Activated B cell treated with CpG ODN at 0.5 μM for 24 hours (primary cell): ENCODE measurements at places on chromosomes 4 and X.

DNA sequence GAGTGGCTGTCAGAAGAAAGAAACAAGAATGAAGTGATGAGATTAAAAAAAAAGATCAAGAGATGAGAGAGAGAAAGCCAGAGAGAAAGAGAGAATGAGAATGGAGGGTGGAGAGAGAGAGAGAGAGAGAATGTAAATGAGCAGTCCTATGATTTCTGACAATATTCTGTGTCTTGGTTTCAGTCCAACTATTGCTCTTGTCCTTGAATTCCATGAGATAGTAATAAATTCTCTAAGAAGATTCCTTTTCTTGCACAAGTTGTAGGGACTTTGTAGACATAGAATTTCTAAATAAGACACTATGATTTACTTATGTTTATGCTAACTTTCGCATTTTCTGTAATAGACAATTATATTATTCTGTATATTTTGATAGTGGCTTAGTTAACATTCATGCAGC is 149.6 kb upstream of the CTSO start:
- H3K4me1 ChIP-seq = no peaks in the 10 kb centered on the region
- H3K27me3 ChIP-seq = no peaks in the 10 kb centered on the region
- DNase-seq = no peak
- no peak overlapping the region for H3K4me3 ChIP-seq
- no peak overlapping the region for H3K27ac ChIP-seq
- H3K36me3 ChIP-seq = no peaks in the 10 kb centered on the region

GRCh38 chr4:57405359-57405758 is 295.2 kb upstream of the IGFBP7 start:
- H3K36me3 ChIP-seq = no peaks in the 10 kb centered on the region
- no peaks in the 10 kb centered on the region for H3K4me1 ChIP-seq
- no peak overlapping the region for H3K27ac ChIP-seq
- no peaks in the 10 kb centered on the region for H3K27me3 ChIP-seq
- no peak for DNase-seq

- DNase-seq = no peak
- H3K4me1 ChIP-seq = peaks cover 3% of the 10 kb centered on the region
- no peak overlapping the region for H3K4me3 ChIP-seq
- H3K27me3 ChIP-seq = peaks cover 27% of the 10 kb centered on the region
- no peak overlapping the region for H3K27ac ChIP-seq
These were observed 5.4 kb upstream of the BBS7 start for GRCh38 chr4:121875652-121876051.

DNA sequence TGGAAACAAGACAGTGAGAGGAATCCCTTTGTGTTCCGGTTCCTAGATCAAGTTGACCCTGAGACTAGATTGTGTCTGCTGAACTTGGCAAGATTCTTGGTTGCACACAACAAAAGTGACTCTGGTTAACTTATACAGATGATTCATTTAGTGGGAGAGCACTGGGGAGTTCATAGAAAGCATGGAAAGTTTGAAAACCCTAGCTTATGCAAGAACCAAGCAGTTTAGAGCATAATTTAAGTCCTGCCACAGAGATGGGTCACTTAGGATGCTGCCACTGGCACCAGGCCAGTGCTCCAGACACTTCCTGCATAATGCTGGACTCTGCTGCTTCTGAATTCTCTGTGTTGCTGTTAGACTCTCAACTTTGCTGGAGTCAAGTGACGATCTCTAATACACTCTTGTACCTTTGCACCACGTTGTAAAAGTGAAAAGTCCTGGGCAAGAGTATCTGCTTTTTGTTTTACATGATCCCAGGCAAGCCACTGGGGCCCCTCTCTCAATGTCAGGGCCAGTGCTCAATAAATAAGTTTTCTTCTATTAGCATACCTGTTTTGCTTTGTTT is 12.7 kb upstream of the DCUN1D4 start:
- no peak overlapping the region for H3K4me3 ChIP-seq
- no peak overlapping the region for H3K27ac ChIP-seq
- H3K4me1 ChIP-seq = no peaks in the 10 kb centered on the region
- H3K36me3 ChIP-seq = no peaks in the 10 kb centered on the region
- no peak for DNase-seq

DNA sequence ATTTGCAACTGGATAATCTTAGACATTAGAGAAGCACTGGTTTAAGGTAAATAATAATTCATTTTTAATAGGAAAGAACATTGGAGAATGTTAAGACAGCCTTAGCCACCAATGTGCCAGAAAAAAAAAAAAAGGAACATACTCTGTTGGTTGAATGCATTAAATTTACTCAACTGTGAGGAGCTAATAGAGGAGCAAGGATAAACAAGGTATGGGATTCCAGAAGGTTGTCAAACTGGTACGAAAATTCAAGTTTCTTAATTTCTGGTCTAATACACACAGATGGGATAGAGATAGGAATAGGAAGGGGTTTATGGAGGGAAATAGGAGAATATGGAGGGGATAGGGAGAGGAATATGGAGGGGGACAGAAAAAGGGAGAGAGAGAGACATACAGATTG is 1096.6 kb downstream of the ARAP2 start:
- DNase-seq = no peak
- H3K27me3 ChIP-seq = no peaks in the 10 kb centered on the region
- no peak overlapping the region for H3K4me3 ChIP-seq
- no peaks in the 10 kb centered on the region for H3K36me3 ChIP-seq

GRCh38 chr4:36242629-36243354 is 1.5 kb downstream of the ARAP2 start:
- peaks cover 61% of the 10 kb centered on the region for H3K4me1 ChIP-seq
- peaks cover 21% of the 10 kb centered on the region for H3K36me3 ChIP-seq
- H3K27me3 ChIP-seq = no peaks in the 10 kb centered on the region
